ENCODE measurements at places on chromosomes 16 and 17.

DNA sequence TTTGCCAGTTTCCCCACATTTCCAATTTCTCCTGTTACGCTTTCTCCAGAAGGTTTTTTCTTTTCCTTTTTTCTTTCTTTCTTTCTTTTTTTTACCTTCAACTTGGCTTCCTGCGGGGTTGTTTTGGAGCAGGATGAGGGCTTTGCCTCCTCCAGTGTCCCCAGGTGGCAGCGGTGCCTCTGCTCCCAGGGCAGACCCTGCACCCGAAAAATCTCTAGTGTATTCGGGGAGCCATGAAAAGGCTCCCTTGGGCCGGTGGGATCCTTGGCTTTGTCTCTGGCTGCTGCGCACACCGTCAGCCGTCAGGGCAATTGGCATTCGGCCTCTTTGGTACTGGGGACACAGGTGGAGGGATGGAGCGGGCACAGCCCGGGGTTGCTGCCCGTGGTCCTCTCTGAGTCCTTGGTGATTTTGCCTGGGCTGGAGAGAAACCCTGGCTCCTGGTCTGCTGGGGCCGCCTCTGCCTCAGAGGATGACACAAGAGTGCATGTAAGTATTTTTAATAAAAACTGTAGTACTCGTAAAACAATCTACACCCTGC is 846 bp downstream of the ITGB3 start:
- DNase-seq = no peak

GRCh38 chr17:83203472-83204221 is 124.2 kb downstream of the METRNL start:
- DNase-seq = no peak

DNA sequence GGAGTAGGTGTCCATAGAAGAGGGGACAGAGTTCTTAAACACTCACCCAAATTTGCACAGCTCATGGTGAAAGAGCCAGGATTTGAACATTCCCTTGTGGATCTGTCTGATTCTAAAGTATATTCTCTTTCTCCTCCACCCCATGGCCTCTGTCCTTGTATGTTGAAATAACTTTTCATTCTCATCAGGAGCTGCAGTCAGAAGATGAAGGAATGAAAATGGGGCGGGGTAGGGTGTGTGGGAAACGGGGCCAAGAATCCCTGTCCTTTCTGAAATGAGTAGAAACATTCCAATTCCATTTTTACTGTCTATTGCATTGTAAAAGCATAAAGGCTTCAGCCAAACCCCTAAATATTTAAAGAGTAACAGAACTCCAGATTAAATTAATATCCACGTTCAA is 42.8 kb downstream of the NOG start:
- no peak for DNase-seq

DNA sequence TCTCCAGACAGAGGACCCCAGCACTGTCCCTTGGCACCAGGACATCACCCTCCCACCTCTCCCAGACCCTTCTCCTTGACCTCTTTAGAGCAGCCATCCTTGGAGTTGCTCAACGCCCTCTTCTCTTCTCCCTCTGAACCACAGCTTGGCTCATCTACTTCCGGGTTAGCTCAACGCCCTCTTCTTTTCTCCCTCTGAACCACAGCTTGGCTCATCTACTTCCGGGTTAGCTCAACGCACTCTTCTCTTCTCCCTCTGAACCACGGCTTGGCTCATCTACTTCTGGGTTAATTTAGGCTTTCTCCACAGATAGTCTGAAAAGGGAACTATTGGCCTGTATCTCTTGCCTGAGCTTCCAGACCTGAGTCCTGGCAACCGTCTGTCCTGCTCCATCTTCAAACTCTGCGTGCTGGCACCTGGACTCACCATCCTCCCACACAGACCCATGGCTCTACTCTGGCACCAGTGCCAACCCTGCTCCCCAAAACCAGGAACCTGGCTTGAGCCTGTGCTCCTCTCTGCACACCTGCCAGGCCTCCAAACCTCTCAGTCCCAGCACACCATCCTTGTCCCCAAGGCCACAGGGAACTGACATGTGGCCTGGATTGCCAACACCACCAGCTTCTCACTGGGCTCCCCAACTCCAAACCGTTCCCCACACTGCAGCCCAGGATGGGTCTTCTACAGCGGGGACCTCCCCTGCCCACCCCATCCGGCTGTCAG is 25.3 kb upstream of the FAAP100 start:
- no peak for DNase-seq

- DNase-seq = no peak
Observed at GRCh38 chr17:5975661-5976060, 94.5 kb upstream of the WSCD1 start.

- DNase-seq = no peak
Observed at GRCh38 chr16:70494202-70494770, 29.1 kb downstream of the COG4 start.

- no peak for DNase-seq
Observed at GRCh38 chr17:43211123-43211479, 574 bp upstream of the TMEM106A start.

- DNase-seq = no peak
Observed at GRCh38 chr17:57285701-57286100, 29.4 kb downstream of the MSI2 start.

Data from stimulated activated CD8-positive, alpha-beta memory T cell treated with anti-CD3 and anti-CD28 coated beads, Interleukin-4, amount 100 ng/mL, for 4 hours (primary cell).